ENCODE measurements at places on chromosomes 3 and 15.

DNA sequence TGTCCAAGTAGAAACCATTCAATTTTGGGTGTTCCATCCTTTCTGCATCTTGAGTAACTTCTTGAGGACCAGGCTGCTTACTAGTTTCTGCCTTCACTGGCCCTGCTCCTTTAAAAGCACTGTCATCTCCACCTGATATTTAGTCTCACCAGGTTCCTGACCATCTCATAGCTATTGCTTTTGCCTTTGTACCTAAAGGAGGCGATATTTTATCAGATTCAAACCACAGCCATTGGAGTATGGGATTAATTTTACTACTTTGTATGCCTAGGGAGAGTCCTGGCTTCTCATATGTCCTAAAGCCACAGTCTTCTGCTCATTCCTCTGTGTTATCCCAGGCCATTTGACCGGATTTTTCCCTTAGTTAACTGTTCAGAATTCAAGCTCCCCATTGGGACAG, 51.8 kb upstream of the RFX7 start:
- DNase-seq: no peak

DNA sequence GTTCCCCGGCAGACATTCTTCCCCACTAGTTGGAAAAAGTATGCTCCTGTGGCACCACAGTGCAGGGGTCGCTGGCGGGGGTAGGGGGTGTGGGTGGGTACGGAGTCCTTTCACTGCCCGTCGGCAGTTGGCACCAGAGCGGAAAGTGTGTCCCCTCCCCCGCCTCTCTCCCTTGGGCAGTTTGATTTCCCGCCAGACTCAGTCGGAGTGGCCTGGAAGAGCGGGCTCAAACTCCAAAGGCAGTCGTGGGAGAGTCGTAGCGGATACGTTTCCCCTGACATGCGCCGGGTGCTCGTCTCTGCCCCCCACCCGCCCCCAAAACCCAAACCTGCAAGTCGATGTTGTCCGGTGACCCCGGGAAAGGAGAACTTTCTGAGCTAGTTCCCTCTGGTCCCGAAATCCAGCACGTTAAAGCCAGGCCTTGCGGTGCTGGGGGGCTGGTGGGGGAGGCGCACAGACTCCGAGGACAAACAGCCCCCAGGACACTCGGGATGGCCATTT, 4.4 kb upstream of the FOXB1 start:
- no peak for DNase-seq

DNA sequence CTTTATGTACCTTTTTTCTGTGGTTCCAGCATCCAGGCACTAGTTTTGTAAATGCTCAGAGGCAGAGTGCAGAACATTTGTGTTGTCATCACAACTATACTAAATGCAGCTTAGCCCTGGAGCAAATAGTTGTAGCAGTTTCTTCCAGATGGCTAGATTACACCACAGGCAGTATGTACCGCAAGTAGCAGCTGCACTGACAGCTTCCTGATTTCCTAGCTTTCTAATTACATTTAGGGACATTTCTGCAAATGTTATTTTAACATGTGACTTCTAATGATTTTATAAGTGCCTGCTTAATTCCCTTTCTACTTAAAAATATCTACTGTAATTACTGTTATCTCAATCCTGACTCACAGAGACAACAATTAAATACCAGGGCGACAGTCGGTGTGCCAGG, 106.5 kb downstream of the NR2E3 start:
- no peak for DNase-seq

- no peak for DNase-seq
Measured at GRCh38 chr3:126356373-126357264, 589 bp downstream of the KLF15 start.

GRCh38 chr15:92907229-92907628, 7.1 kb downstream of the CHD2 start:
- DNase-seq: no peak

GRCh38 chr3:188283347-188283746, 129.4 kb downstream of the LPP start:
- no peak for DNase-seq

DNA sequence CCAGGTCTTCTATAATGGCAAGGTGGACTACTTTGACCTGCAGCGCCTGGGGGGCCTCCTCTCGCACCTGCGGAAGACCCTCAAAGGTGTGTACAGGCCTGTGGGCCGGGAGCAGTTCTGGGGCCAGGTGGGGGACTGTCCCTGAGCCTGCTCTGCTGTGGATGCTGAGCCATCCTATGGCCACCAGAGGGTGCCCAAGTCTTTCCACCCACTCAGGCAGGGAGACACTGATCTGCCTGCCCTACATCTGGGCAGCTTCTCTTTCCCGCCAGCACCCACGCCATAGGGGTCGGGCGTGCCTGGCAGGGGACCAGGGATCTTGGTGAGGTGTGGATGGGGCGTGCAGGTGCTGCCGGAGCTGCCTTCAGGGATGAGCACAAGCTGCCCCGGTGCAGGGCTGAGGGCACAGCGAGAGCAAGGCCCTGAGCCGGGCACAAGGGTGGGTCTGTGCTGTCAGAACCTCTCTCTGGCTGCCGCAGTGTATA, 14.1 kb downstream of the RNF123 start:
- DNase-seq: no peak

- DNase-seq: no peak
Measured at GRCh38 chr3:82671466-82671865, 910.0 kb upstream of the GBE1 start.

DNA sequence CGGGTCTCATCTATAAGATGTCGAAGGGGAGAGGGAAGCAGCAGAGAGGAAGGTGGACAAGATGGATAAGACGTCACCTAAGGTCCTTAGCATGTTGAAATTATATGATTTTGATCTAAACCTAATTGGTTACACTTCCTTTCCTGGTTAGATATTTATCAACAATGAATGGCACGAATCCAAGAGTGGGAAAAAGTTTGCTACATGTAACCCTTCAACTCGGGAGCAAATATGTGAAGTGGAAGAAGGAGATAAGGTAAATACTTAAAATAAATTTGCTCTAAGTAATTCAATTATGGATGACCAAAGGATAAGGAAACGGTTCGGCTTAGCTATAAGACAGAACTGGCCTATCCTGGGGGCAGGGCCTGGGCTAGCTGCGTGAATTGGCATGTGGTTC, 5.5 kb downstream of the ALDH1A3 start:
- no peak for DNase-seq

DNA sequence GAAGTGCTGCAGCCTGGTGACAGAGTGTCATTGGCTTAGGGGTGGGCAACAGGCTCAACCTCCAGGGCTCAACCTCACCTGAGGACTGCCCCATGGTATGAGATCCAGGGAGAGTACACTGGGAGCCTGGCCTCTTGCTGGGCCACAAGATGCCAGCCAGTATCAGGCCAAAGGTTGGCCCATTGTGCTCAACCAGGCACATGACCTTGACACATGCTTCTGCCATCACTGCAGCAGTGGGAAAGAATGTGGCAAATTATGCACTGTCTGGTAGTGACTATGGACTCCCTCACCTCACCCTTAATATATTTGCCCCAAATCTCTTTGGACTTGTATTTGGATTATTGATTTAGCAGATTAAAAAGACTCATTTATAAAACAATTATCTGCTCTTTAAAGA, 233.9 kb upstream of the GOLGA6L4 start:
- no peak for DNase-seq
